ENCODE measurements at places on chromosomes 11 and 22. TPM values are rescaled to one million over a fixed set of nuclear protein-coding genes. Genes with fewer than 3 reads are reported as not detected.

DNA sequence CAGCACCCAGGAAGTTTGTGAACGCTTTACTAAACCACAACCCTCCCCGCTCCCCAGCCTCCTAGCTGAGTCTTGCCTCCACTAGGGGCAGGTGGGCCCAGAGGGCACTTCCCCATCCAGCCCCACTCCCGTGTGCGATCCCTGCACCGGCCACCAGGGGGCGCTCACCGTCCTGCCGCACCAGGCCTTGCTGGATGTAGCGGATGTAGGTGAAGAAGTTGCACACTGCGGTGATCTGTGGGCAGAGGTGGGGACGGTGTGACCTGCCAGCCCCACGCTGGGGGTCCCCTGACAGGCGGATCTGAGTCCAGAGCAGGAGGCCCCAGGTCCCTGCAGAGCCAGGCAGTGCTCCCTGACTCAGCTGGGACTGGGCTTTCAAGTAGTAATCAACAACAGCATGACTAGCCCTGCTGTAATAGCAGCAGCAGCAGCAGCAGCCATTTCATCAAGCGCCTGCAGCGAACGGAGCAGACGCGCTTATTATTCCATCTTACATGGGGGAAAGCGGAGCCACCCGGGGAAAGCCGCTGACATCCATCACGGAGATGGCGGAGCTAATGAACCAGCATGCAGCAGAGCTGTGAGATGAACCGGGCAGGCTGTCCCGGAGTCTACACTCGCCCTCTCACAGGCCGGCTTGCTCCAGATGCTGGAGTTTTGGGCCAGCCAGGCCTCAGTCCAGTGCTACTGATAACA, 7.9 kb upstream of the FADS3 start:
- no peak overlapping the region for H3K4me3 ChIP-seq
- DNase-seq = peak; percentile 98
- H3K4me1 ChIP-seq = peaks cover 20% of the 10 kb centered on the region
- H3K27me3 ChIP-seq = no peaks in the 10 kb centered on the region
- no peaks in the 10 kb centered on the region for H3K36me3 ChIP-seq
- H3K27ac ChIP-seq = no peak overlapping the region

DNA sequence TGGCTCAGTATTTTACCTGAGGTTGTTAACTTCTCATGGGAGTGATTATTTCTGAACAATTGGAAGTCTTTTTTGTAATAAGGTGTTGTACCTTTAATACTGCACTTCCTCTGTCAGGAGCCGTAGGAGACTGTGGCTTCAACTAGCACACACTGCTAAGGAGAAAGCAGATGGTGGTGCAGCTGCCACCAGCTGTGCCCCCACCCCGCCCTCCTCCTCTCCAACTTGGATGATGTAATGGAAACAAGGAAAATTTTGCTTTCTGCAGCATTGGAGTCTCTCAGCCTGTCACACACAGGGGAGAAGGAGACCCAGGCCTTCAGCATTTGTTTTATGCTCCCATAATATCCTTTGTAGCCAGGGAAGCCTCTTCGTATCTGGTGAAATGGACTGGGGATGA, 91.2 kb downstream of the TEAD1 start:
- peaks cover 28% of the 10 kb centered on the region for H3K36me3 ChIP-seq
- H3K27me3 ChIP-seq = no peaks in the 10 kb centered on the region
- H3K4me3 ChIP-seq = no peak overlapping the region
- H3K27ac ChIP-seq = no peak overlapping the region

DNA sequence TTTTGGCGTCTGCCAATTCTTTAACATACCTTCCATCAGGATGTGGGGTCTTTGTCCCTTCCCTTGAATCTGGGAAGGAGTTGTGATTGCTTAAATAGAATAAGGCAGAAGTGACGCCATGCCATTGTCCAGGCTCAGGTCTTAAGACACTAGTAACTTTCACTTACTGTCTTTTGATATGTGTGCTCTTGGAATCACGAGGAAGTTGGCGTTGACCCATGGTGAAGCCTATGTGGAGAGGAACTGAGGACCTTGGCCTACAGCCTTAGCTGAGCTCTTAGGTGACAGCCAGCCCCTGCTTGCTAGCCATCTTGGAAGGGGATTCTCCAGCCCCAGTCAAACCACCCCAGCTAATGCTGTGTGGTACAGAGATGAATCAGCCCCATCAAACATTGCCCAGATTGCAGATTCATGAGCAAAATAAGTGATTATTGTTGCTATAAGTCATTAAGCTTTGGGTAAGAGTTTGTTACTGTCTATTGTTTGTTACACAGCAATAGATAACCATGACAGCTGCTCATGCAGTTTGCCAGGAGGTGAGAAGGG, 17.6 kb upstream of the CLPB start:
- H3K36me3 ChIP-seq = no peaks in the 10 kb centered on the region
- H3K27ac ChIP-seq = no peak overlapping the region
- no peak overlapping the region for H3K4me3 ChIP-seq

- peaks cover 34% of the 10 kb centered on the region for H3K4me1 ChIP-seq
- H3K27me3 ChIP-seq = no peaks in the 10 kb centered on the region
- H3K36me3 ChIP-seq = no peaks in the 10 kb centered on the region
- DNase-seq = no peak
Observed at GRCh38 chr22:37604875-37605274, 3.8 kb upstream of the GGA1 start.

The OR8G5 gene
- total RNA-seq = not detected

- peaks cover 13% of the 10 kb centered on the region for H3K4me1 ChIP-seq
- H3K27ac ChIP-seq = no peak overlapping the region
- no peak for DNase-seq
- no peak overlapping the region for H3K4me3 ChIP-seq
- H3K27me3 ChIP-seq = peaks cover 71% of the 10 kb centered on the region
Observed at GRCh38 chr22:50670914-50671538, 1.6 kb upstream of the SHANK3 start.

DNA sequence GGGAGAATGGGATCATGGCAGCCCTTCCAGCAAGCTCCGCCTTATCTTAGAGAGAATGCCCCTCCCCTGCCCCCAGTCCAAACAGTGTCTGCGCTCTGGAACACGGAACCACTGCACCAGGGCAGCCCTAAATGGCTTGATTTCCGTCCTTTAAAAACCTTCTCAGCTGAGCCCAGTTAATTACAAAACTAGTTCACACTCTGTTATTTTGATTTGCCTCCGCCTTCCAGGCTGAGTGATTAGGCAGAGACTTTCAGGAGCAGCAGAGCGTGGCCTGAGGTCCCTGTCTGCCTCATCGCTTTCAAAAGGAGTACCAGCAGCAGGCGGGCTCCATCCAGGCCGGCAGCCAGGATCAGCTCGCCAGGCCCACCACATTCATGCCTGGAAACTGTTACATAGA, 313.0 kb downstream of the BRD1 start:
- H3K27ac ChIP-seq = no peak overlapping the region
- peaks cover 12% of the 10 kb centered on the region for H3K36me3 ChIP-seq
- H3K27me3 ChIP-seq = peaks cover 6% of the 10 kb centered on the region
- no peak for DNase-seq

GRCh38 chr11:118899296-118899688, 15.6 kb downstream of the CXCR5 start:
- H3K27ac ChIP-seq = no peak overlapping the region
- peaks cover 21% of the 10 kb centered on the region for H3K36me3 ChIP-seq
- H3K4me1 ChIP-seq = peaks cover 34% of the 10 kb centered on the region
- peaks cover 2% of the 10 kb centered on the region for H3K27me3 ChIP-seq
- H3K4me3 ChIP-seq = no peak overlapping the region

The TENM4 gene
- 25.0 TPM for total RNA-seq

GRCh38 chr11:103997082-103997481, 39.4 kb upstream of the DDI1 start:
- no peak for DNase-seq
- no peaks in the 10 kb centered on the region for H3K4me1 ChIP-seq
- H3K27ac ChIP-seq = no peak overlapping the region
- H3K27me3 ChIP-seq = no peaks in the 10 kb centered on the region
- no peak overlapping the region for H3K4me3 ChIP-seq

- peaks cover 24% of the 10 kb centered on the region for H3K27me3 ChIP-seq
- H3K27ac ChIP-seq = no peak within 1 kb of the TSS
- no peaks in the 10 kb centered on the region for H3K36me3 ChIP-seq
- H3K4me1 ChIP-seq = peaks cover 21% of the 10 kb centered on the region
Observed at GRCh38 chr11:74466916-74467885, at the start of gene KCNE3. TSS of gene KCNE3 (minus strand) at chr11:74467549. CDS start at chr11:74457563, 9,986 bp downstream.

The FGF3 gene
- total RNA-seq = not detected

GRCh38 chr11:27571154-27571810, 64.7 kb upstream of the LIN7C start:
- DNase-seq = no peak
- peaks cover 12% of the 10 kb centered on the region for H3K4me1 ChIP-seq
- peaks cover 49% of the 10 kb centered on the region for H3K27me3 ChIP-seq

DNA sequence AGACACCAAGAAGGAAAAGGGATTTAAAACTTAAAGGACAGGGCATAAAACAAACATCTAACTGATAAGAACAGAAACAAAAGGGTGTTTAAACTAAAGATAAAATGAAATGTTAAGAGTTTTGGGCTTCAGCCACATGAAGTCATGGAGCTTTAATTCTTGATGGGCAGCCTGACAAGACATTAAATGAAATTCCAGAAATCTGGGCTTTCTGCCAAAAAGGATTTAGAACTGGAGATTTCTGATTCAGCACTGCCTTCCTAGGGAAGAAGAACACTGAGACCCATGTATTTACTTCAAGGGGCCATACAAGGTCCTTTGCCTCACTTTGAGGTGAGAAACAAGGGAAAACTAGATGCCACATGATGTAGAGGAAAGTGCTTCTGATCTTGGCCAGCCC, 355.9 kb upstream of the RAG2 start:
- H3K36me3 ChIP-seq = peaks cover 65% of the 10 kb centered on the region
- DNase-seq = no peak
- H3K27me3 ChIP-seq = peaks cover 13% of the 10 kb centered on the region
- H3K4me3 ChIP-seq = no peak overlapping the region
- H3K4me1 ChIP-seq = no peaks in the 10 kb centered on the region

DNA sequence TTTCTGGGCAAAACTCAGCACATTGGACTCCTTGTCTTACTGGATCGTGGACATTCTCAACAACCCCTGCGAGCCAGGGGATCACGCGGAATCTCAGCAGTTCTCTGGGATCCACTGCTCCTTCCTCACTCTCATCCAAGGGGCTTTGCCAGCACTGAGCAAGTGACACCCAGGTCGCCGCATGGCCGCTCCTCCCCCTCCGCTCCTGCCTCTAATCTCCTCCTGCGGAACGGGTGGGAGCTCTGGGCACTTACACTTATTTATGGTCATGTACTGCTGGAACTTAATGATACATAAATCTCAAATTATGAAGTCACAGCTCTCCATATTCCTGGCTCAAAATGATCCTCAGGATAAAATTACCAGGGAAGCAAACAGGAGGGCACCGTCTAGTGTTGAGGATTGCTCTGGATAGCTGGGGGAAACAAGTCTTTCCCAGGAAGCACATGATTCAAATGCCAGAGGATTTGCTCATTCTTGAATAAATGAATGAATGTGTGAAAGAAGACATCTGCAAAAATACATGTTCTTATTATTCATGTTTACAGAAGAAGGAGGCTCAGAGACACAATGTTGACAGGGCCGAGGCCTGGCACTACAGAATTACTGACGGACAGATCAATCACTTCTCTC, 1077.3 kb downstream of the TBC1D22A start:
- no peaks in the 10 kb centered on the region for H3K27me3 ChIP-seq
- H3K4me1 ChIP-seq = no peaks in the 10 kb centered on the region
- H3K27ac ChIP-seq = no peak overlapping the region
- H3K36me3 ChIP-seq = no peaks in the 10 kb centered on the region

- H3K27me3 ChIP-seq = peaks cover 10% of the 10 kb centered on the region
- no peak overlapping the region for H3K4me3 ChIP-seq
- H3K36me3 ChIP-seq = peaks cover 30% of the 10 kb centered on the region
- H3K27ac ChIP-seq = no peak overlapping the region
- H3K4me1 ChIP-seq = peaks cover 54% of the 10 kb centered on the region
Observed at GRCh38 chr11:330694-331357, 10.2 kb upstream of the IFITM3 start.

- peaks cover 9% of the 10 kb centered on the region for H3K4me1 ChIP-seq
- H3K36me3 ChIP-seq = no peaks in the 10 kb centered on the region
- no peak for DNase-seq
- no peak overlapping the region for H3K27ac ChIP-seq
- no peak overlapping the region for H3K4me3 ChIP-seq
Observed at GRCh38 chr22:34416022-34416860, 496.0 kb upstream of the LARGE1 start.

The TRIM49 gene
- total RNA-seq = not detected

The TRIM51 gene
- not detected for total RNA-seq

The OR51B2 gene
- total RNA-seq = not detected

GRCh38 chr11:109018639-109019038, 353.8 kb downstream of the DDX10 start:
- no peaks in the 10 kb centered on the region for H3K36me3 ChIP-seq
- no peaks in the 10 kb centered on the region for H3K27me3 ChIP-seq

DNA sequence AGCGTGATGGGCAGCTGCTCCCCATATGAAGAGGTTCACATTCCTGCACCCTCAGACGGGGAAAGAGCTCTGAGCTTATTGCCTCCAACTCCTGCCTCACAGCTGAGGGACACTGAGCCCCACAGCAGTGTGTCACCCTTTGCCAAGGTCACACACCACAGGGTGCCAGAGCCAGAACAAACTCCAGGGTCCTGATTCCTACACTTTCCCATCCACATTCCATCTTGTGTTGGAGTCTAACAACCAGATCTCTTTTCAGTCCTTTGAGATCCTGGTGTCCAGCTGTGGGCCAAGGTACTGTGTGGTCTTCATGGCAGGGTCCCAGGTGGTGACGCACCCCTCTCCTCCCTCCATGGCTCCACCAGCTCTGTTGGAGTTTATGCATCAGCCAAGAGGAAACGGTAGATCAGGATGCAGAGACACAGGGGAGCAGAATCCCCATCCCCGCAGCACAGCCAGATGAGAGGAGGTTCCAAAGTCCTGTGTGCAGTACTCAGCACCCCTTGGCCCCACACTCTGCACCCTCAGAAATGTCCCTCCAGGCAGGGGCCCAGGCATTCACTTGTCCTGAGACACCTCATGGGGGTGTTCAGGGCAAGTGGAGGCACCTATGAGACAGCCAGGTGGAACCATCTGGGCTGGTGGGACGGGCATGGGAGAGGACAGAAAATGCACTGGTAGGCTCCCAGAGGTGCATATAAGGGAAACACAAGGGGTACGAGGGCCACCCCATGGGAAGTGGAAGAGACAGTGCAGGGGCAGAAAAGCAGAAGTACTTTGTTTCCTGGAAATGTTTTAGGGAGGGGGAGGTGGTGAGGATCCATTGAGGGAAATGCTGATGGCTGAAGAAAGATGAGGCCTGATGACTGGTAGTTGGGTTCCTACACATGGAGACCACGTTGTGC, 32.6 kb upstream of the GNAZ start:
- no peak overlapping the region for H3K27ac ChIP-seq
- H3K4me1 ChIP-seq = peaks cover 23% of the 10 kb centered on the region
- no peak overlapping the region for H3K4me3 ChIP-seq
- H3K27me3 ChIP-seq = peaks cover 37% of the 10 kb centered on the region
- no peak for DNase-seq

- no peak for DNase-seq
- H3K36me3 ChIP-seq = no peaks in the 10 kb centered on the region
- no peak overlapping the region for H3K4me3 ChIP-seq
Observed at GRCh38 chr11:93547773-93548172, 4.6 kb upstream of the SMCO4 start.

- H3K4me3 ChIP-seq = no peak overlapping the region
- peaks cover 63% of the 10 kb centered on the region for H3K36me3 ChIP-seq
- 0 out of 2 replicates have a peak overlapping the region, but pooled peaks have one; percentile 16 for H3K27ac ChIP-seq
- H3K4me1 ChIP-seq = peaks cover 16% of the 10 kb centered on the region
- no peak for DNase-seq
Observed at GRCh38 chr22:23793326-23793725, 6.6 kb downstream of the SMARCB1 start.

The HIC2 gene
- total RNA-seq = 33.3 TPM

The KCTD14 gene
- total RNA-seq = 15.7 TPM

GRCh38 chr11:100816823-100817222, 129.7 kb downstream of the ARHGAP42 start:
- no peaks in the 10 kb centered on the region for H3K27me3 ChIP-seq
- H3K27ac ChIP-seq = no peak overlapping the region
- no peak overlapping the region for H3K4me3 ChIP-seq
- no peak for DNase-seq

All from WTC11 (cell line).